ENCODE measurements at places on chromosomes 13 and 19.

GRCh38 chr19:17052439-17052838 lies 22.8 kb downstream of the HAUS8 start:
- DNase-seq, result peak; percentile 32

- no peak for DNase-seq
These were observed 725 bp downstream of the PSMD8 start for GRCh38 chr19:38375098-38375493.

- no peak for DNase-seq
These were observed 656 bp downstream of the PCCA start for GRCh38 chr13:100089465-100090032.

- DNase-seq, result peak; percentile 23
These were observed 845 bp downstream of the SPRY2 start for GRCh38 chr13:80339912-80340650.

- DNase-seq, result no peak
These were observed 326.6 kb downstream of the NDFIP2 start for GRCh38 chr13:79807554-79807953.

GRCh38 chr19:54262066-54262465 lies 5.0 kb upstream of the LILRB5 start:
- no peak for DNase-seq

GRCh38 chr19:55206664-55207500 lies 2.4 kb downstream of the PTPRH start:
- peak; percentile 95 for DNase-seq

- DNase-seq, result no peak
These were observed 69.1 kb downstream of the RBM26 start for GRCh38 chr13:79336966-79337365.

GRCh38 chr19:49594993-49595818 lies 4.2 kb downstream of the PRR12 start:
- DNase-seq, result no peak

DNA sequence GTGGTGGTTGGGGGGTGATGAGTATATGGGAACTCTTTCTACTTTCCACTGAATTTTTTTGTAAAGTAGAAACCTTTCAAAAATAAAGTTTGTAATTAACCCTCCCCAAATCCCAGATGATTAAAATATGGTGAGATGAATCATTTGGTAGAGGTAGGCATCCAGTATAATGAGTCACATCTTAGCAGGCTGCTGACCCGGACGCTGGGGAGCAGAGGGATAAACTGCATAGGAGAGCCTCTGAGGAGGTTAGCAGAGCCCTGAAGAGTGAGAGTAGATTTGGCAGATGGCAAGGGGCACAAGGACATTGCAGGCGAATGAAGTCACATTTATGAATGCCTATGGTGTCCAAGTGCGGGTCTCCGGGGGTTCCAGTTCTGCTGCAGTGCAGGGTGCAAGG lies 293.8 kb downstream of the FGF9 start:
- no peak for DNase-seq

DNA sequence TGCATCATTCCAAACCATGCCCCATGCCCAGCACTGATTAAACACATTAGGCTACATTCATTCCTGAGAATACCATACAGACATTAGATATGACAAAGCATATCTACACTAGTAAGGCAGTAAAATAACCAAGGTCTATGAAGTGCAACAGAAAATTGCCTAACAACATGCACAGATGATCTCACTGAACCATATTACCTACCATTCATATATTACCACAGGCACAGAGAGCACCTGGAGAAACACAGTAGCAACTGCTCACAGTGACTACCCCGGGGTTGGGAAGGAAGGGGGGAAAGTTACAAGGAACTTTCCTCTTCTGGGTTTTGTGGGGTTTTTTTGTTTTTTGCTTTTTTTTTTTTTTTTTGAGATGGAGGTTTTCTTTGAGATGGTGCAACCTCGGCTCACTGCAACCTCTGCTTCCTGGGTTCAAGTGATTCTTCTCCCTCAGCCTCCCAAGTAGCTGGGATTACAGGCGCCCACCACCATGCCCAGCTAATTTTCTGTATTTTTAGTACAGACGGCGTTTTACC lies 669.6 kb downstream of the UQCRFS1 start:
- no peak for DNase-seq

- DNase-seq, result no peak
These were observed 19.7 kb upstream of the IPO5 start for GRCh38 chr13:97933776-97934175.

DNA sequence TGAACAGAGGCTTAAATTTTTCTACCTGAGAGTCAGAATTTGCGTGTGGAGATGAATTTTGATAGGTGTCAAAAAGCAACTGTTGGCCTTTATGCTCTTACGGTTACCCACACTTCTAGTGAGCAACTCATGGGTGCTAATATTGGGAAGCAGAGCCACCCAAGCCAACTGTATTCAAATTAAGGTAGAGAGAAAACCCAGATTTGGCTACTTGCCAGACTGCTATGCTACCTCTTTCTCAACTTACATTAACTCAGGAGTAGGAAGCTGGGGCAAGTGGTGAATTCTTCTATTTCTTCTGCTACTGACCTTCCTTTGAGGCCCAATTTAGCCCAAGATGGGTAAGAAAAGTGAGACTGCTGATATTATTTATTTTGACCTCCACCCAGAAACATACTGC lies 83.9 kb downstream of the OLFM4 start:
- no peak for DNase-seq

DNA sequence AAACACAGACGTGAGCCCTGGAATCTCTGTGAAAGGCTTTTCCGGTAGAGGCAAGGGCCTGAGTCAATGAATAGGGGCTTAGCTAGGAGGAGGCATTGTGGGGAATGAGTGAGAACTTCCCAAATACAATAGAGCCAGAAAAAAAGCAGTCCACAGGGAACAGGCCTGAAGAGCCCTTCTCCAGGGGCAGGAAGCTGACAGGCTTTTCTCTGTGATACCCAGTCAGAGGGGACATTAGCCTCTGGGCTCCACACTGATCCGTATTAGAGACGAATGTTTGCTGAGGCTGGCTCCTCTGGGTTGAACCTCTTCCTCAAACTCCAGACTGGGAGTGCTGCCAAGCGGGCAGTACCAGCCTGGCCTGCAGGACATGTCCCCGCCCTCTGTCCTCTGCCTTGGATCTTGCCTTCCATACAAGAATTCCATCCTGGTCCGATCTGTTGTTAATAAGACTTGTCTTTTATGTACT lies 2.3 kb downstream of the DHRS12 start:
- DNase-seq, result no peak

DNA sequence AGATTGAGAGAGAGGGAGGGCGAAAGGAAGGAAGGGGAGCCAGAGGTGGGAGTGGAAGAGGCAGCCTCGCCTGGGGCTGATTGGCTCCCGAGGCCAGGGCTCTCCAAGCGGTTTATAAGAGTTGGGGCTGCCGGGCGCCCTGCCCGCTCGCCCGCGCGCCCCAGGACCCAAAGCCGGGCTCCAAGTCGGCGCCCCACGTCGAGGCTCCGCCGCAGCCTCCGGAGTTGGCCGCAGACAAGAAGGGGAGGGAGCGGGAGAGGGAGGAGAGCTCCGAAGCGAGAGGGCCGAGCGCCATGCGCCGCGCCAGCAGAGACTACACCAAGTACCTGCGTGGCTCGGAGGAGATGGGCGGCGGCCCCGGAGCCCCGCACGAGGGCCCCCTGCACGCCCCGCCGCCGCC lies at the start of gene TNFSF11:
Gene TNFSF11, plus strand, starts transcription at position 142 of the 400 bp plus-strand sequence. Its CDS starts 152 bp downstream, at position 294.
- DNase-seq, result no peak

GRCh38 chr13:25354377-25354776 lies 17.4 kb upstream of the ATP8A2 start:
- no peak for DNase-seq

GRCh38 chr13:30565658-30566057 lies 52.1 kb upstream of the USPL1 start:
- no peak for DNase-seq

DNA sequence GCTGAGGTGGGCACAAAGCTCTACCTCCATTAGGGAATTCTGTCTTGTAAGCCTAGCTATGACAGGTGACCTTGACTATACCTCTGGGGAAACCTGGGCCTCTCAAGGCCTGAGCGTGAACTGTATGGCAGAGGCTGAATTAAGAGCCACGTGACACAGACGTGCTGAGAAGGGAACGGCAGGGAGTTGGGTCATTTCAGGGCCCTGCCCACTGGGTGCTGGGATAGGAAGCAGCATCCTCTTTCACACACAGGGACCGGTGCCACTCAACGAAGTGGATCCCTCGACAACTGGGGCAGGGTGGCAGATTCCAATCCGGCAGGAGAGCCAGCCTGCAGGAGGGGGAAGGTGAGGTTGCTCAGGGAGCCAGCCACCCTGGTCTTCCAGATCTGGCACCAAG lies 9.2 kb downstream of the ASF1B start:
- no peak for DNase-seq

- no peak for DNase-seq
These were observed 80.2 kb downstream of the USP12 start for GRCh38 chr13:27091451-27091850.

All from Caki2 (cell line).